ENCODE measurements at places on chromosomes 7 and 10.

- no peak for DNase-seq
Observed at GRCh38 chr10:124534231-124534798, 72.7 kb downstream of the LHPP start.

GRCh38 chr7:106166651-106167342, 54.7 kb upstream of the SYPL1 start:
- peak; percentile 87 for DNase-seq

DNA sequence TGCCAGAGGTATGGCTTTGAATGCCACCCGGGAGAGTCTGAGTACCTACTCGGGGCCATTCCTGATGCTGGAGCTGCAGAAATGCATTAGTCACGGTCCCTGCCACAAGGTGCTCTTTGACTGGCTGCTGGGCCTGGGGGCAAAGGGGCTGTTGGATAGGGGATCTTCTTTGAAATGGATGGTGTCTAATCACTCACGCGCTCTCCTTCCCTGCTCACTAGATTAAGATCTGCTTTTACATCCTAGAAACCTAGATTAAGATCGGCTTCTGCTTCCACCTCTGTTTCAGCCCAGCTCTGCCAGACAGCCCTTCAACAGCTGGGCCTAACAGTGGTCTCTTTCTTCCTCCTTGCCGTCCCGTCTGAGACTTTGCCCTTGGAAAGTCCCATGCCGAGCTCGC, 57.2 kb downstream of the PAX2 start:
- peak; percentile 6 for DNase-seq

- no peak for DNase-seq
Observed at GRCh38 chr10:60842694-60843093, 64.4 kb downstream of the CDK1 start.

DNA sequence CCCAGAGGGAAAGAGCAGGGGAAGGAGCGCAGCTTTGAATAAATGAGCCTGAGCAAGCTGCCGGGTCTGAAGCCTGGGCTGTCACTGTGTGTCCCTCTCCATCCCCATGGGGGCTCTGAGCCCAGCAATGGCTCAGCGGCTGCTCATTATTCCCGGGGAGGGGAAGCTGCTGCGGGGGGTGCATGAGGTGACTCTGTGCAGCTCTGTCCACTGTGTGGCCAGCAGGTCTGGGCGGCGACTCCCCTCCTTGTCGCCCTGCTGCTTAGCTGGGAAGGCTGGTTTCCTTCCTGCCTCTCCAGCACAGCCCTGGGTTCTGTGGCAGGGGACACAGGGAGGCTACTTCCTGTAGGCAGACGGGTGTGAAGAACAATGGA, 234.2 kb downstream of the PRPF18 start:
- no peak for DNase-seq

GRCh38 chr7:67209256-67209655, 212.6 kb downstream of the TYW1 start:
- no peak for DNase-seq

GRCh38 chr10:101569622-101570427, 18.2 kb downstream of the POLL start:
- DNase-seq, result peak; percentile 36

- no peak for DNase-seq
Observed at GRCh38 chr7:111011520-111011919, 79.4 kb upstream of the LRRN3 start.

GRCh38 chr10:67045404-67045803, 119.6 kb downstream of the LRRTM3 start:
- no peak for DNase-seq

DNA sequence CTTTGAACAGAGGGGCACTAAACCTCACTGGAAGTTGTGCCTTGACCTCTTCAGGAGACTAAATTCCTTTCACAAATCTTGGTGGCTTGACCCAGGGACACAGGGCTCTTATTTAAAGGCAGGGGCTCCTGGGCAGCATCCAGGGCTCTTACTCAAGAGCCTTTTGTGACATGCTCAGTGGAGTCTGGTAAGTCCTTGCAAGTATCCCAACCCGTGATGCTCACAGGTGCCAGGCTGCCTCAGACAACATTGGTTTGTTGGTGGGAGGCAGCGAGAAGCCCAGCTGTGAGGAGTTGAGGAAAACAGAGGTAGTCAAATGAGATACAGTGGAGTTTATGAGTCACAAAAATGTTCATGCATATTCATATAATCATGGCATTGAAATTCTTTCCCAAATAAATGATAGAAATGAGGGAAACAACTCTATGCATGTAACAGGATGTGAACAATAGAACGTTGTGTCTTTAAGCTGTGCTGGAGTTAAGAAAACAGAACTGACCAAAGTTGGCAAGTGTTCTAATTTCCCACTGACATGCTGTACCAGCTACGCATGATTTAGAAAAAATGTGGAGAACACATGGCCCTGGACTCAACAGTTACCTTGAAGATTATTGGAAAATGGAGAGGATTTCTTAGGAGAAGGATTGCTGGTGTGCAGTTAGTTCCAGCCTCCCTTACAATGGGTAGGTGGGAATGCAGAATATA, 654.5 kb upstream of the COBL start:
- no peak for DNase-seq
